ENCODE measurements at places on chromosomes 1 and 21.
A peak's percentile ranks its signal among the peaks of the same experiment; 100 is the strongest.

DNA sequence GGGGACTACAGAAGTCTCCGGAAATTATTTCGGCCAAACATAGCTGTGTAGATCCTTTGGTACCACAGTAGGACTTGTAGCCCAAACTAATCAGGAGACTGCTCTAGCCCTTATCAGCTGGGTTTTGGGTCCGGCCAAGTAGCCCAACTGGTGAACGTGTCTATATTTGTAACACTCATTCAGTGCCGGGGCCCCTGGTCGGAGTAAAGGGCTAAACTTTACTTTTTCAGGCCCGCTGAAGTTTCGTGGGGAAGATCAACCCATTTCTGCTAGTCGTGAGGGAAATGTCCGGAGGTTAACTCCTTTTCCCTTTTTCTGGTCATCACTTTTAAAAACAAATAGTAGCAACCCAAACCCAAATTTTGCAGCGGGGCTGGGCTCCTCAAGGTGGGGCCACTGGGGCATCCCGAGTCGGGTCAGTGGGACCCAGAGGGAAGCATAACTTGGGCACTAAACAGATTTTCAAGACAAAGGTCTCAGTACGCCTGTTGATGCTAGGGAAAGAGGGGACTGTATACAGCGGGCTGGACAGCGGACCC lies 1.7 kb downstream of the LHX9 start:
- no peak for DNase-seq

- no peak for DNase-seq
Observed at GRCh38 chr1:88529581-88529980, 154.5 kb upstream of the PKN2 start.

- peak; percentile 88 for DNase-seq
Observed at GRCh38 chr1:150364231-150365003, 470 bp downstream of the RPRD2 start.

DNA sequence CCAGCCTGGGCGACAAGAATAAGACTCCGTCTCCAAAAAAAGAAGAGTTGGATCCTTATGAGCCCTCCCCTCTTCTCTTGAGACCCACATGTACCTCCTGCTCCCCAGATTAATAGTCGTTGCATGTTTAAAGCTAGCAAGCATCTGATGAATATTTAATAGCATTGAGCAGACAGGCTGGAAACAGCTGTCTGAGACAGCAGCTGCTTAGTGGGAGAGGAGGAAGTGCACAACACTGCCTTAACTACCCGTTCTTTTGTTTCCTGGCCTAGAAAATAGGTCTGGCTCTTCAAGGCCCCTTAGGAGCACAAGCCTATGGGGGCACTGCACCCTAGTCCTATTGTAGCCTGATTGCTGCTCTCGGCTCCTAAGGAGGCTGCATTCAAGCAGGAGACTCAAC lies 17.3 kb upstream of the TMEM39B start:
- peak; percentile 22 for DNase-seq

DNA sequence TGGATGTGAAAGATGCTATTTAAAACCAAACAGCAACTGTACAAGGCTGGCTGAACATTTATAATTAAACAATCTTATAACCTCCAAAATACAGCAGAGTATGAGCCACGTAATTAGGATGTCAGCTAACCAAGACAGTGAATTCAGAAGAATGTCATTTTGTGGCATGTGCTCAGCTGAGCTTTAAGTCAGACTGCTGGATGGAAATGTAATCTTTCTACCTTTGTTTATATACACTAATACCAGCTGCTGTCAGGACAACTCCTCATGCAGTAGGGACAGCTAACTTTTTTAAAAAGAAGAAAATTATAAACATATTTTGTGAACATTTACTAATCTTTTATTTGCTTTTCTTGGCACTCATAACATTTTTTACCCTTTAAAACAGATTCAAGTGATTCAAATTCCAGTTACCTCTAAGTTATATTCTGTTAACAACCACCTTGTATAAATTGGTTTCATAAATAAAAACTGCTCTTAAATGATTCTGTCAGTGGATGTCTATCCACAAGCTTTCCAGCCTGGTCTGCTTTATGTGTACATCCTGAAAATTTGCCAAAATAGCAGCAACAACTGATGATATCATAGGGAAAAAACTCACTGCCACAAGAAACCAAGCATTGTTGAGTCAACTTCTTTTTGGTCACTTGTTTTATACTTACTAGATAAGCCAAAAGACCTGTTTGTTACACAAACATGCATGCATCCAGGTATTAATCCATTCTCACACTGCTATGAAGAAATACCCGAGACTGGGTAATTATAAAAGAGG lies 36.1 kb downstream of the DPH5 start:
- no peak for DNase-seq

DNA sequence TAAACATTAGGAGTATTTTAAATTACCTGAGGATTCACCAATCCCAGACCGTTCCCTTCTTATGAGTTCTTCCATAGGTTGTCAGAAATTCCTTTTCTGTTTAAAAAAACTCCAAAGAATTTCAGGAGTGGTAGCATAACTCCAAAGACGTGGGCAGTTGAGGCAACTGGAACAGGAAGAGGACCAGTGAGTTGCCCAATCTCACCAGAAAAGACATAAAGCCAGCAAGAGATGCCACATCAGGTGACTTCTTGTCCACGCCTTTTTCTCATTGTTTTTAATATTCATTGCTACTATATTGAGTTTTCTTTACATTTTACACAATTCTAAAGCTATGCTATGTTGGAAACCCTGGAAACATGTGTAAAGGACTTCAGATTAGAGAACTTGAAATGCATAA lies 88.1 kb upstream of the JAK1 start:
- DNase-seq, result no peak

DNA sequence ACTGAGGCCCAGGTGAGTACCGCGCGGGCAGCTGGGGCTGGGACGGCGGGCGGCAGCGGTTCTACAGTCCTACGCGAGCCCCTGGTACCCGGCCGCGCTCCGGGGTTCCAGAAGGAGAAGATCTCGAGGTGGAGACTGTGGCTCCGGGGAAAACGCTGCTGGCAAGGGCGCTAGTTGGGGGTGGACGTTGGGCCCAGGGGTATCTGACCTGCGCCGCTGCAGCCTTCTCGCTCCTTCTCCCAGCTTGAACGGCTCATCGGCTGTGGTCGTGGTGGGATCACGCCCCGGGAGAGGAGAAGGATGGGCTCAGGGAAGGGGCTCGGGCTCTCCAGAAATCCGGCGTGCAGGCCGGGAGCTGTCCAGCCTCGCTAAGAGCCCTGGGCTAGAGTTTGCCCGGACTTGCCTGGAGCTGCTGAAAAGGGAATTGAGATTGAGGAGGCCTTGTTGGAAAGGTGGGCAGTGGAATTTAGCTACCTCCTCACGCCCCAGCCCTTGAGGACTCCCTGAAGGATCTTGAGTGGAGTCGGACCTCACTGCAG lies 1.1 kb upstream of the POU3F1 start:
- no peak for DNase-seq

- no peak for DNase-seq
Observed at GRCh38 chr1:45943185-45943584, 139.8 kb downstream of the MAST2 start.
